ENCODE measurements at places on chromosomes 7 and 10. TPM values are rescaled to one million over a fixed set of nuclear protein-coding genes. Genes with fewer than 3 reads are reported as not detected.

Gene CDH23
- 3.9 TPM for total RNA-seq

Gene TFPI2
- total RNA-seq: 1.1 TPM

Gene CPVL
- total RNA-seq: 11.8 TPM

Gene CYP2C8
- not detected for total RNA-seq

Gene ABCF2
- total RNA-seq: 38.6 TPM

Gene SYT15B
- total RNA-seq: 1.5 TPM

GRCh38 chr10:77405771-77406241, 231.8 kb downstream of the KCNMA1 start:
- no peak for DNase-seq
- no peaks in the 10 kb centered on the region for H3K36me3 ChIP-seq
- no peaks in the 10 kb centered on the region for H3K27me3 ChIP-seq

DNA sequence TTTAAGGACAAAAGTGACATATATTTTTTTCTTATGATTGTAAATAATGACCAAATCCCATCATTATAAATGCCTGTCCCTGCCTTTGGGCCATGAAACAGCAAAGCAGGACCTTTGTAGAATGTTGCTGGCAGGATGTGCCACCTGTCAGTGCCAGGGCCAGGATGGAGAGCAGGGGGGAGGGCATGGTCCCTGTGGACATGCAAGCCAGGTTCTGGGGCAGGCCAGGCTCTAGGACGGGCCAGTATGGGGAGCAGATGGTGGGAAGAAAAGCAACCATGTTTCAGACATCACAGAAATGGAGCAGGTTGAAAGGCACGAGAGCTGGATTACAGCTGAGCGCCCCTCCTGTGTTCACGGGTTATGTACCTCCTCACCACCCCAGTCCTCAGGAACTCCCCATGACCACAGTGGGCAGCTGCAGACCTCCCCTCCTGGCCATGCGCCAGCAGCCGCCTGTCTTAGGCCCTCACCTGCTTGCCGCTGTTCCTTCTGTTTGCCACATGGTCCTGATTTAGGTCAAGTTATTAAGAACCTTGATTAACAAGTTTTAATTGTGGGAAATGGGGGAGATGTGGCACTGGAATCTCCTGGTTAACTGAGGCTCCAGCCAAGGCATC, 210.4 kb downstream of the PAXIP1 start:
- H3K4me3 ChIP-seq: no peak overlapping the region
- H3K27ac ChIP-seq: no peak overlapping the region
- no peaks in the 10 kb centered on the region for H3K36me3 ChIP-seq
- DNase-seq: no peak
- no peaks in the 10 kb centered on the region for H3K4me1 ChIP-seq

DNA sequence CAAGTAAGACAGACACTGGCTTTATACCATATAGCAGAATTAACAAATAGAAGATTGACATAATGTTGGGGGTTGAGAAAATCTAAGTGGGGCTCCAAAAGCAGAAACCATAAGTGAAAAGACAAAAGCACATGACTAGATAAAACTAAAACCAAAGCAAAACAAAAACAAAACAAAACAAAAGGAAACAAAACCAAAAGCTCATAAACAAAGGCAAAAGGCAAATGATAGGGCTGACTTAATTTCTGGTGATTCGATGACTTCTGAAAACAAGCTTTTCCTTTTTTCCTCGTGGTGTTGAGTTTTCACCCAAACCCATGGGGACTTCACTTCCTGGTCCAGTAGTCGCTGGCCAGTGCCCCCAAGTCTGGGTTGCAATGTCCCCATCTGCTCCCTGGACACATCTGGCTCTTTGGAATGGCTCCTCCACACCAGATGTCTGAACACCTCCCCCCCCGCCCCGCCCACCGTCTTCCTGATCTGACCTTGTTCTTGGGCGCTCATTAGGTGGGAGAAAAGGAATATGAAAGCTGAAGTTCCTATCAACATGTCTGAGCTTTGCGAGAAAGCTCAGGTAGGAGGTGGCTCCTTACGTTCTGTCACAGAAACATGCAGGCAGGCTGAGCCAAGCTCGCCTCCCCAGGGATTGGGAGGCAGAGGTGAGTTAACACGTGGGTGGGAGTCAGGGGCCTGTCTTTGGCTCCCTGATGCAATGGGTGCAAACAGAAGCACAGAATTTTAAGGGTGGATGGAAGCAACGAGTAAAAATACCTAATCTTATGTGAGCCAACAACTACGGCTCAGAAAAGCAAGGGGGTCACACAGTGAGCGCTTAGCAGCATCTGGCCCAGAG, 121.0 kb downstream of the NEURL1 start:
- H3K4me3 ChIP-seq: no peak overlapping the region
- H3K36me3 ChIP-seq: peaks cover 29% of the 10 kb centered on the region

GRCh38 chr7:129969881-129970446, 17.2 kb upstream of the UBE2H start:
- H3K4me3 ChIP-seq: no peak overlapping the region
- H3K36me3 ChIP-seq: no peaks in the 10 kb centered on the region
- H3K27ac ChIP-seq: peak overlapping the region; percentile 55
- no peak for DNase-seq
- no peaks in the 10 kb centered on the region for H3K4me1 ChIP-seq

GRCh38 chr10:97083228-97083829, 102.4 kb downstream of the SLIT1 start:
- H3K36me3 ChIP-seq: no peaks in the 10 kb centered on the region
- H3K4me3 ChIP-seq: no peak overlapping the region
- no peaks in the 10 kb centered on the region for H3K27me3 ChIP-seq
- H3K27ac ChIP-seq: no peak overlapping the region
- no peaks in the 10 kb centered on the region for H3K4me1 ChIP-seq
- no peak for DNase-seq

- H3K27ac ChIP-seq: no peak overlapping the region
- H3K4me3 ChIP-seq: no peak overlapping the region
- H3K36me3 ChIP-seq: no peaks in the 10 kb centered on the region
- DNase-seq: no peak
- H3K4me1 ChIP-seq: no peaks in the 10 kb centered on the region
- no peaks in the 10 kb centered on the region for H3K27me3 ChIP-seq
Observed at GRCh38 chr7:44853391-44853790, 5.5 kb upstream of the H2AZ2 start.

DNA sequence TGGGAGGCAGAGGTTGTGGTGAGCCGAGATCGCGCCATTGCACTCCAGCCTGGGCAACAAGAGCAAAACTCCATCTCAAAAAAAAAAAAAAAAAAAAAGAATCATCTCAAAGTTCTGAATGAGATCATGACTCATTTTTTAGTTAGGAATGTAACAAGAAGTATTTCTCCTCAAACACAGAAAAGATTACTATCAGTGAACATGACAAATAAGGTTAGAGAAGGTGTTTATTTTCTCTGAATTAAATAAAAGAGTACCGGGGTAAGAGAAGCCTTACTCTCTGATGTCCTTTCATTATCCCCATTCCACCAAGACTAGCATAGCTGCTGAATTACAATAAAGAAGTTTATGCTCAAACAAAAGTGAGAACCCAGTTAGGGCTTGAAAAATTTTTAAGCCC, 50.1 kb downstream of the IPMK start:
- no peaks in the 10 kb centered on the region for H3K36me3 ChIP-seq
- no peak overlapping the region for H3K27ac ChIP-seq
- no peak overlapping the region for H3K4me3 ChIP-seq
- no peaks in the 10 kb centered on the region for H3K27me3 ChIP-seq
- no peak for DNase-seq
- no peaks in the 10 kb centered on the region for H3K4me1 ChIP-seq

- no peak overlapping the region for H3K4me3 ChIP-seq
- H3K27me3 ChIP-seq: no peaks in the 10 kb centered on the region
- H3K27ac ChIP-seq: no peak overlapping the region
- no peaks in the 10 kb centered on the region for H3K36me3 ChIP-seq
Observed at GRCh38 chr10:118720685-118721538, 33.9 kb downstream of the CACUL1 start.

GRCh38 chr10:31836569-31837406, 91.8 kb downstream of the ARHGAP12 start:
- no peaks in the 10 kb centered on the region for H3K4me1 ChIP-seq
- no peak overlapping the region for H3K4me3 ChIP-seq
- no peaks in the 10 kb centered on the region for H3K36me3 ChIP-seq
- H3K27me3 ChIP-seq: no peaks in the 10 kb centered on the region
- no peak overlapping the region for H3K27ac ChIP-seq
